Activated T-helper 1 cell treated with anti-CD3 and anti-CD28 coated beads, Interleukin-12 subunit alpha, Interleukin-12 subunit beta, Interleukin-2, Interleukin-4 antibody, amounts not matched to agents 30 ng/mL and 10 ng/mL and 1 ng/mL, durations not matched to agents 14 hours and 24 hours and 36 hours (primary cell): ENCODE measurements at places on chromosomes 4 and X. TPM values are rescaled to one million over a fixed set of nuclear protein-coding genes. Genes with fewer than 3 reads are reported as not detected.

Gene MAGEA4
- not detected in 2 replicates for total RNA-seq

Gene IL2
- total RNA-seq, result 595 and 611 TPM in 2 replicates

Gene ELK1
- total RNA-seq, result 99.3 TPM in 2 replicates

Gene RTL3
- 0.07 TPM in 1 of 2 replicates, not detected in the other for total RNA-seq

Gene RS1
- not detected in 2 replicates for total RNA-seq

Gene RBM41
- total RNA-seq, result 15.5 and 16.6 TPM in 2 replicates

Gene PAK3
- total RNA-seq, result 0.03 TPM in 1 of 2 replicates, not detected in the other

Gene IBSP
- total RNA-seq, result not detected in 2 replicates

Gene HDAC6
- total RNA-seq, result 44.7 and 56.4 TPM in 2 replicates

Gene TLR1
- 1.9 and 2.7 TPM in 2 replicates for total RNA-seq

Gene USP26
- not detected in 2 replicates for total RNA-seq

DNA sequence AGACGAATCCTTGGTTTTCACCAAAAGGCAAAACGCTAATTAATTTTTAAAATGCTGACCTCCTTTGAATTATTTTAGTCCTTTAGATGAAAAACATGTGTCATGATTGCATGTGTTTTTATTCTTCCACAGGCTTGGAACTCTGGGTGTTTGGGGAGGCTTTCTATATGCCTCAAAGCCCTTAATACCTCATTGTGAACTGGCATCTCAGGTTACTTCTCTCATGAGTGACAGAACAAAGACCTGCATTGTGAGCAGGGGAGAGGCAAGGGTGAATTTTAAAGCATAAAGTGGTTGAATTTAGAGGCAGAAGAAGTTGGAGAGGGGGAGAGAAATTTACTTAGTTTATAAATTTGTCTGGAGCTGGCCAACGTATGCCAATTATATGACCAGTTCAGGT lies 119.5 kb downstream of the ARSF start:
- no peaks in the 10 kb centered on the region for H3K36me3 ChIP-seq
- no peak overlapping the region for H3K27ac ChIP-seq
- no peaks in the 10 kb centered on the region for H3K4me1 ChIP-seq
- H3K4me3 ChIP-seq, result no peak overlapping the region

- no peaks in the 10 kb centered on the region for H3K36me3 ChIP-seq
- H3K27me3 ChIP-seq, result no peaks in the 10 kb centered on the region
Measured at GRCh38 chr4:156656896-156657295, 314.7 kb downstream of the PDGFC start.

- H3K27me3 ChIP-seq, result no peaks in the 10 kb centered on the region
- no peak overlapping the region for H3K27ac ChIP-seq
- H3K4me1 ChIP-seq, result no peaks in the 10 kb centered on the region
Measured at GRCh38 chr4:117664706-117665444, 369.4 kb upstream of the NDST3 start.

DNA sequence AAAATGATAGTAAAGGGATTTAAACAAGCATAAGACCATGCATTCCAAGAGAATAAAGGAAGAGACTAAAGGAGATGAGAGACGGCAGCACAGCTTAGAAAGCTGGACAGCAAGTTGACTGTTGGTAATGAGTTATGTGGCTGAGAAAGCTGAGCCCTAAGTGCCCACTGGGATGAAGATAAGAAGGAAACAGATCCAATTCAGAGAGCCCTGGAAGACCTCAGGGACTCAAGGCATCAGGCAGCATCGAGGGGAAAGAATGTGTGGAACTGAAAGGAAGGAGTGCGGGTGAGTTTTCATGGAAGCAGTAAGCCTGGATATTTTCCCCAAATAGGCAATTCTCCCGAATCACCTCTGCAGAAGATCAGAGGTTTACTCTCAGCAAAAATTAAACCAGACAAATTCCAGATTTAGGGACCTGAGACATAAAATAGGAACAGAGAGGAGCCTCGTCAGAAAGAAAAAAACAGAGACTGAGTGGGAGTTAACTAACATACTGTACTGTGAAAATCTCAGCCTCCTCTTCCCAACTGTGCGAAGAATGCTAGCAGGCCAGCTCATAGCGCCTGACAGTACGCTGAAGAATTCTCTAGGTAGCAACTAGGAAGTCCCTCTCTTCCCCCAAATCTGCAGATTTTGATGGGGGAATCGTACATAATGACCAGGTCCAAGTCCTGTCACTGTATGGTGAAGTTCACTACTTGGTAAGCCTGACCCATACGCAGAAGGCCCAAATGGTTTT lies 187.7 kb upstream of the TAPT1 start:
- H3K36me3 ChIP-seq, result no peaks in the 10 kb centered on the region
- H3K4me3 ChIP-seq, result no peak overlapping the region
- no peaks in the 10 kb centered on the region for H3K4me1 ChIP-seq
- H3K27me3 ChIP-seq, result no peaks in the 10 kb centered on the region
- DNase-seq, result no peak

- no peaks in the 10 kb centered on the region for H3K4me1 ChIP-seq
- DNase-seq, result no peak
- no peaks in the 10 kb centered on the region for H3K27me3 ChIP-seq
- no peak overlapping the region for H3K4me3 ChIP-seq
- H3K36me3 ChIP-seq, result no peaks in the 10 kb centered on the region
Measured at GRCh38 chr4:18815779-18816173, 794.2 kb upstream of the LCORL start.

DNA sequence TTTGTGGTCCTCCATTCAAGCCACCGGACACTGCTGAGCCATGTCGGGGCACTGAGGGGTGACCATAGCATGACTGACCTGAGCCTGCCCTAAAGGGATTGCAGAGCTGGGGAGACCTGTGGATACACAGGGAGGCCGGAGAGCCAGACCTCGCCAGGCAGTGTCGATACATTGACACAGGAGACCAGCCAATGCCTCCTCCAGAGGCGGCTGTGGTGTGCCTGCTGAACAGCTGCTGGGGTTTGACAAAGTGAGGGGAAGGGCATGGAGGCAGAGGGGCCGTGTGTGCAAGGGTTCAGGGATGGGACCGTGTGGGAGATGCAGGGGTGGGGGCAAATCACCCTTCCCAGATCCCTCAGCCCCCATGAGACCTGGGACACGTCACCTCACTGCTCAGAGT lies 48.0 kb downstream of the PPP2R2C start:
- peaks cover 4% of the 10 kb centered on the region for H3K27me3 ChIP-seq
- H3K27ac ChIP-seq, result no peak overlapping the region
- no peaks in the 10 kb centered on the region for H3K4me1 ChIP-seq
- DNase-seq, result no peak
- no peaks in the 10 kb centered on the region for H3K36me3 ChIP-seq

GRCh38 chr4:80171656-80172055 lies 25.6 kb upstream of the PRDM8 start:
- peak overlapping the region; percentile 50 for H3K4me3 ChIP-seq
- H3K4me1 ChIP-seq, result peaks cover 72% of the 10 kb centered on the region
- H3K27me3 ChIP-seq, result no peaks in the 10 kb centered on the region
- peaks cover 10% of the 10 kb centered on the region for H3K36me3 ChIP-seq

DNA sequence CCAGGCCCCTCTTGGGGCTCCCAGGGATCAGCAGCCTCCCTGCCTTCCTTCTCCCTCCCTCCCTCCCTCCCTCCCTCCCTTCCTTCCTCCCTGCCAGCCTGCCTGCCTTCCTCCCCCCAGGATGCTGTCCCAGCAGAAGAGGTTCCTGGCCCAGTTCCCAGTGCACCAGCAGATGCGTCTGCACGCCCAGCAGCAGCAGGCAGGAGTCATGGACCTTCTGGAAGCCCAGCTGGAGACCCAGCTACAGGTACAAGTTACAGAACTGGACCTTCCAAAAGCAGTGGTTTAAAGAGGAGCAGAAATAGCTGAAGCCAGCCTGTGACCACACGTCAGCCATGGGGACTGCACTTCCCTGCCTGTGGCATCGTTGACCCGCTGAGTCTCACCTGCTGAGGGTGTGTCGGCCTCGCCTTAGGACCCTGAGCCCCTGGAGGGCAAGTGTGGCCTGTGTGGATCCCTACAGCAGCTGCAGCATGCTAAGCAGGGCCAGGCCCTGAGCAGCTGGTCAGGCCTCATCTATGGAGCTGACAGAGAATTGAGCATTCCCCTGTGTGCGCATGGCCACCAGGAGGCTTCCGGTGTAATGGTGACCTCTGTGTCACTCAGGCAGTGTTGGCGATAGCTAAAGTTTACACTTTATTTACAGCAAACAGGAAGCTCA lies 84.7 kb downstream of the CRMP1 start:
- no peak overlapping the region for H3K27ac ChIP-seq
- H3K36me3 ChIP-seq, result no peaks in the 10 kb centered on the region
- H3K4me1 ChIP-seq, result no peaks in the 10 kb centered on the region
- no peak overlapping the region for H3K4me3 ChIP-seq
- DNase-seq, result no peak

DNA sequence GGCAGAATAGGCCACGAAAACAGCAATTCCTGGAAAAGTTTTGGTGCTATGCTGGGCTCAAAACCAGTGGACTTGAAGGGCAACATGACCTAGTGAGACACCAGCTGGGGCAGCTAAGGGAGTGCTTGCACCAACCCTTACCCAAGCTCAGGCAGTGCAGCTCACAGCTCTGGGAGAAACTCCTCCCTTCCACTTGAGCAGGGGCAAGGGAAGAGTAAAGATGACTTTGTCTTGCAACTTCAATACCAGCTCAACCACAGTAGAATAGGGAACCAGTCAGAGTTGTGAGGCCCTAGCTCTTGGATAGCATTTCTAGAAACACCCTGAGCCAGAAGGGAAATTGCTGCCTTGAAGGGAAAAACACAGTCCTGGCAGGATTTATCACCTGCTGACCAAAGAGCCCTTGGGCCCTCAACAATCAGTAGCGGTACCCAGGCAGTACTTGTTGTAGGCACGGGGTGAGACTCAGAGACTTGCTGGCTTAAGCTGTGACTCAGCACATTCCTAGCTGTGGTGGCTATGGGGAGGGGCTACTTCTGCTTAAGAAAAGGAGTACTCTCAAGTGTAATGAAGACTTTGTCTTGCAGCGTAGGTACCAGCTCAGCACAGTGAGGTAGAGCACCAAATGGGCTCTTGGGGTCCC lies 19.7 kb upstream of the ABCG2 start:
- H3K27me3 ChIP-seq, result peaks cover 3% of the 10 kb centered on the region
- H3K4me3 ChIP-seq, result no peak overlapping the region
- H3K36me3 ChIP-seq, result peaks cover 2% of the 10 kb centered on the region
- peaks cover 7% of the 10 kb centered on the region for H3K4me1 ChIP-seq
- no peak overlapping the region for H3K27ac ChIP-seq
- DNase-seq, result no peak

- peaks cover 11% of the 10 kb centered on the region for H3K36me3 ChIP-seq
- peak overlapping the region; percentile 50 for H3K4me3 ChIP-seq
- H3K27me3 ChIP-seq, result no peaks in the 10 kb centered on the region
- H3K27ac ChIP-seq, result peak overlapping the region; percentile 87
Measured at GRCh38 chr4:184280591-184281071, 63.0 kb upstream of the ENPP6 start.

DNA sequence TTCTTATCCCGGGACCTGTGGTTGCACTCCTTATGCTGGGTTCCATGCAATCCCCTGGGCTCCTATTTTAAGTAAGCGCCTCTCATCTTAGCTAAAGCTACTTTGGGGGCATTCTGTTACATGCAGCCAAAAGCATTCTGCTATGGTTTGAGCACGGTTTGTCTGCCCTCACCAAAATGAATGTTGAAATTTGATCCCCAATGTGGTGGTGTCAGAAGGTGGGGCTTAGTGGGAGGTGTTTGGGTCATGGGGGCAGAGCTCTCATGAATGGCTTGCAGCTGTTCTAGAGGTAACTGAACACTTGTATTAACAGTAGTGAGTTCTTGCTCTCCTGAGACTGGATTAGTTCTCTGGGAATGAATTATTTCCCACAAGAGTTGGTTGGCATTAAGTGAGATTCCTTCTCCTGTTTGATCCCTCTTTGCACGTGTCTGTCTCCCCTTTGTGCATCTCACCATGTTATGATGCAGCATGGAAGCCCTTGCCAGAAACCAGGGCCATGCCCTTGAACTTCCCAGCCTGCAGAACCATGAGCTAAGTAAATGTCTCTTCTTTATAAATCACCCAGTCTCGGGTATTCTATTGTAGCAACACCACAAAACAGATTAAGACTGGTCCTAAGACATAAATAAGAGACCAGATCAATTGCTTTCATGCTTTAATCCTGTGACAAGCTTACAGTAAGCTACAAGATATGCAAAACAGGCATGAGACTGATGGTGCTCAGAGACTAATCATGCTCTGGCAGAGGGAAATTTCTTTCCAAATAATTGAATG lies 141.8 kb downstream of the TSPAN5 start:
- peaks cover 80% of the 10 kb centered on the region for H3K4me1 ChIP-seq
- no peak overlapping the region for H3K4me3 ChIP-seq
- DNase-seq, result no peak
- H3K27ac ChIP-seq, result peak overlapping the region; percentile 41
- H3K27me3 ChIP-seq, result no peaks in the 10 kb centered on the region
- peaks cover 29% of the 10 kb centered on the region for H3K36me3 ChIP-seq

GRCh38 chrX:115562480-115562847 lies 1.5 kb downstream of the PLS3 start:
- H3K36me3 ChIP-seq, result no peaks in the 10 kb centered on the region
- H3K4me3 ChIP-seq, result no peak overlapping the region
- H3K27me3 ChIP-seq, result peaks cover 10% of the 10 kb centered on the region
- H3K4me1 ChIP-seq, result no peaks in the 10 kb centered on the region
- no peak for DNase-seq

GRCh38 chr4:54992266-54992665 lies 133.1 kb downstream of the KDR start:
- no peak for DNase-seq
- no peaks in the 10 kb centered on the region for H3K36me3 ChIP-seq
- H3K27ac ChIP-seq, result no peak overlapping the region
- H3K4me1 ChIP-seq, result no peaks in the 10 kb centered on the region
- H3K27me3 ChIP-seq, result no peaks in the 10 kb centered on the region

- DNase-seq, result no peak
- H3K4me1 ChIP-seq, result no peaks in the 10 kb centered on the region
- no peak within 1 kb of the TSS for H3K4me3 ChIP-seq
- no peak within 1 kb of the TSS for H3K27ac ChIP-seq
- no peaks in the 10 kb centered on the region for H3K36me3 ChIP-seq
Measured at GRCh38 chrX:15664487-15665444, at the start of gene CLTRN. Gene CLTRN, minus strand, starts transcription at chrX:15664805. Its CDS starts 30 bp downstream, at chrX:15664775.

DNA sequence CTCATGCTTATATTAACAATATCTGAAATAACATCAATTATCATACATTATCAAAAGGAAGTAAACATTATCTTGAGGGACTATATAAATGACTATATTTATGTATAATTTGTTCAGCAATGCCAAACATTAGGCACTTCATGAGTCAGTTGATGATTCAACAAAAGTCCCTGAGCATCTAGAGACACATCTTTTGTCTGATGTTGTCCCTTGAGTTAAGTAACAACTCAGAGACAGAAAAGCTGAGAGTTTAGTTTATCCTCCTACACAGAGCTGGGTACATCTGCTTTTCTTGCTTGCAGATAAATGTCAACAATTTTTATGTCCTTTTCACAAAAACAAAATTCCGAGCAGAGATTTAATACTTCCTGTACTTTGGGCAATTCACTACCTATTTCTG lies 311.1 kb downstream of the INPP4B start:
- no peak for DNase-seq
- no peaks in the 10 kb centered on the region for H3K36me3 ChIP-seq
- H3K27ac ChIP-seq, result no peak overlapping the region
- H3K4me1 ChIP-seq, result peaks cover 7% of the 10 kb centered on the region
- H3K27me3 ChIP-seq, result no peaks in the 10 kb centered on the region

- H3K36me3 ChIP-seq, result peaks cover 2% of the 10 kb centered on the region
- H3K27ac ChIP-seq, result peak within 1 kb of the TSS; percentile 94
- H3K4me3 ChIP-seq, result peak within 1 kb of the TSS; percentile 95
- peak; percentile 82 for DNase-seq
- H3K4me1 ChIP-seq, result peaks cover 66% of the 10 kb centered on the region
- no peaks in the 10 kb centered on the region for H3K27me3 ChIP-seq
Measured at GRCh38 chr4:6909113-6909969, at the start of gene TBC1D14. Gene TBC1D14, plus strand, starts transcription at chr4:6909826. Its CDS starts 13,564 bp downstream, at chr4:6923390.

- DNase-seq, result no peak
- peak overlapping the region; percentile 73 for H3K4me3 ChIP-seq
- no peaks in the 10 kb centered on the region for H3K36me3 ChIP-seq
- no peak overlapping the region for H3K27ac ChIP-seq
Measured at GRCh38 chr4:42398871-42399331, 1.6 kb downstream of the SHISA3 start.

- H3K36me3 ChIP-seq, result no peaks in the 10 kb centered on the region
- H3K4me3 ChIP-seq, result no peak overlapping the region
- H3K27me3 ChIP-seq, result no peaks in the 10 kb centered on the region
- DNase-seq, result no peak
Measured at GRCh38 chr4:24104158-24104565, 214.3 kb upstream of the PPARGC1A start.
